ENCODE measurements at places on chromosomes 2 and 18.

- no peak for DNase-seq
Measured at GRCh38 chr2:6792883-6793282, 72.8 kb downstream of the CMPK2 start.

DNA sequence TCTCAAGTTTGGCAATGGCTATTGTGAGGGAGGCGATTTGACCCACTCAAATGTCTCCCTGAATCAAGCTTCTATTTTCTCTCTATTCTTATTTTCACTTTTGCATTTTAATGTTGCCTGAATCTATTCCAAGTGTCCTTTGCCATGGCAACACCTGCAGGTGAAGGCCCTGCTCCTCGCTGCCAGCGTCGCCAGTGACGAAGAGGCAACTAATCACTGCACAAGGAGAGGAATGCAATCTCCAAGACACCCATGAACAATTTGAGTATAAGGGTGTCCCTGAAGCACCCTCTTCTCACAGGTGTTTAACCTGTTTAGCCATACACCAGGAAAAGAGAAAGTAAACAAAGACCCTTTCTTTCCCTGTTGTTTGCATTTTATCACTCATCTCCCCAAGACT lies 165.6 kb upstream of the VRK2 start:
- DNase-seq: no peak

DNA sequence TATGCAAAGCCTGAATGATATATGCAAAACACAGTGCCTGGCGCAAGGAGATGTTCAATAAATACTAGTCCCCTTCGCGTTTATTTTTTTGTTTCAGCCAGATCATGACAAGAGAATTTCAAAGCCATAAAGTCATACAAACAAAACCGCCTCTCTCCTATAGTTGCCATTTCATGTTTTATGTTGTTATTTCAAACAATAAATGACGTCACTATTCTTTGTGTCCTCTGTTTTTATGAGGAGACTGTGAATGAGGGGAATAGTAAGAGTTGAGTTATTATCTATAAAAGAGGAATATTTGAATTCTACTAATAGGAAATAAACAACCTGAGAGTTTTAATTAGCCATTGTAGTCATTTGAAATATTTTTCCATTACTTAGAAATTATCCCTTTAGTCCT lies 464.5 kb downstream of the THSD7B start:
- no peak for DNase-seq

DNA sequence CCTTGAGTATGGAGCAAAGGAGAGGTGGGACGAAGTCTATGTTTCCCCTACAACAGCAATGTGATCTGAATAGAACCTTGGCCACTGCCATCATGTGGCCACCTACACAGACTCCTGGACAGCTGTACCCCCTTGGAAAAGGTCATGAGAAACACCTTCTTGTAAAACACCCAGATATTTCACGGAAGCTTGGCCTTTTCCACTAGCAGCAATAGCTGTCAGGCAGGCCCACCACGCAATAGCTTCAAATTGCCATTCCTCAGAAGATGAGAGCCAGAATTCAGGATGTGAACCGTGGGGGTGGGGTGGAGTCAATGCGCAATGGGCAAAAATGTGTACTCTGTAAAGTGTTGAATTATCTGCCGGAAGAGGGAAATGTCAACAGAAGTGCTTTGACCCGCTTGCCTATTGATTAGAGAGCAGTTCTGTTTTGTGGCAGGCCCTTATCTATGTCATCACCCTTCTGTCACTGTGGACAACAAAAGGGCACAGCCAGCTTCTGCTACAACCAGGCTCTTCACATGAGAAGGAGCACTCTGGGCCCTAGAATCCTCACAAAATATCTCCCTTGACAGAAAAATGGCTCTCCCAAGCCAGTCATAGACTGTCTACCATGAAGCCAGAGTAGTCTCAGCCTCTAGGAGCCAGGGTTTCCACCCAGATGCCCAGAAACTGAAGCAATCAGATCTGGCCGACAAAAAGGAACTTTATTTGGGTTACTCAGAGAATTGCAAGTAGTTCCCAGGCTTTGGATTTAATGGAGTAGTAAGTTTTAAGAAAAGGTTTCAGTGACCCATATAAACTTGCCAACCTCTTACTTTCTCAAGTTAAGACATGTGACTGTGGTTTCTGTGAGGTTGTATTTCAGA lies 9.5 kb downstream of the INPP1 start:
- DNase-seq: peak; percentile 48

DNA sequence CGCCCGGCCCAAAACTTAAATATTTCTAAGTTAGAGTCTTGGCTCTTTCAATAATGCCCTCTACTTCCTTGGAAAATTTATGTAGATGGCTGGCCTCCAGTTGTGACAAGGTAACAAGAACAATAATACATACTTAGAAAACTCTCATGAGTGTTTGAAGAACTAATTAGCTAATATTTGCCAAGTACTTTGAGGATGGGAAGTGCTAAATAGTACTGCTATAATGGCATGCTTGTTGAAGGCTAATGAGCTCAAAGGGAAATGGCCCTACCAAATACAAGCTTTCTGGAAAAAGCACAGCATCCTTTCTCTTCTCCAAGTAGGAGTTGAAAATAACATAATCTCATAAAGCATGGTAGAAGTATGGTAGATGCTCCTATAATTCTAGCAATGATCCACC lies 1022.2 kb upstream of the PIK3C3 start:
- no peak for DNase-seq

- no peak for DNase-seq
Measured at GRCh38 chr18:52000435-52000834, 339.6 kb upstream of the DCC start.

DNA sequence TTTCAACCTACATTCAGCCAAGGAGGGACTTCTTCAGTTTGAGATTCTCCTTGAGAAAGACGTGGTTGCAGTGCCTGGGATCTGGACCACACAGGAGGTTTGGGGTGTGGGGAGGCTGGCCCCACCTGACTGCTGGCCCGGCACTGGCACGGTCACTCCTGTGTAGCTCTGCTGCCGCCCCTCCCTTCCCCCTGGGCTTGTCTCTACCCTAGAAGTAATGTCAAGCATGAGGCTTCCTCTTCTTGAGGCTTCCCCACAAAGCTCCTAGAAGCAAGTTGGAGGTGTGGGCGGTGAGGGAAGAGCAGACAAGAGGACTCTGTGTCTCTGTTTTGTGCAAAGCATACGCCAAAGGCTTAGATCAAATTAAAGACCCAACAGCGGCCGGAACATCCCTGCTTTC lies 8.7 kb downstream of the KLHL29 start:
- no peak for DNase-seq

DNA sequence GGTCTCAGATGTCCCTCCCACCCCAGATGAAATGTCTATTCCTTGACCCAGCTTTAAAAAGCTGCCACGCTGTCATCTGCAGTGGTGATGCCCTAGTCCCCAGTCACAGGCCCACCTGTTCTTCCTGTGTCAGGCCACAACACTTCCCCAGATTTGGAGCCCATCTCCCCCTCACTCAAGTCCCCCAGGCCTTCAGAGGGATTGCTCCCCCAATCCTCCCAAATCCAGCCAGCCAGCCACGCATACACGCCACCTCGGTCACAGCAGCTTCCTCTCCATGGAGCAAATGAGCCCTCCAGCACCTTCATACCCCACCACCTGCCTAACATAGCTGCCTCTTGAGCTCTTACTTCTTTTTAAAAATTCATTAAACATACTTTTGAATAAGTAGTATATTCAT lies 7.8 kb downstream of the ASTL start:
- no peak for DNase-seq

DNA sequence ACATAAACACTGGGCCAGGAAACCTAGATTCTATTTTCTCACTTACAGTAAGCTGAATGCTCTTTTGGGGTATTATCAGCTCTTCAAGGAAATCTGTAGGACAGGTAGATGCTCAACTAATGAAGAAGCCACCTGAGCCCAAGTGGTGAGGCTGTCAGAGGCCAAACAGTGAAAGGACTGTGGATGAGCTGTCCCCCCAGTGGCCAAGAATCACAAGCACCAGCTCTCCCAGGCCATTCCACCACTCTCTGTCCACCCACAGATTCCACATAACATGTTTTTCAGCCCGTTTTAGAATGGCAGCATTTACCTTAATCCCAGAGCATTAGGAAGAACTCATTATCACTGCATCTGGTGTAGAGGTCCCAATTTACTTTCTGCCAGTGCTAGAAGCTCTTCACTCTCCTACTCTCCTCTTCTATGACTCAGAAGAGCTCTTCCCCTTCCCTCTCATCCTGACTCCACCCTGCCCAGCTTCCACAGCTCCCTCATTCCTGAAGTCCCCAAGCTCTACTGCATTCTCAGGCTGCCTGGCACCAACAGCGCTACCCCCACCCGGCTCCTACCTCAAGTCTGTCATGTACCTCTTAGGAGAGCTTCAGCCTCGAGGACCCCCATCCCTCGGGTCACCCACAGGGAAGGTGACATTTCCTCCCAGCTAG lies 43.8 kb upstream of the GORASP2 start:
- DNase-seq: no peak

- no peak for DNase-seq
Measured at GRCh38 chr2:153405196-153405595, 73.4 kb downstream of the RPRM start.

DNA sequence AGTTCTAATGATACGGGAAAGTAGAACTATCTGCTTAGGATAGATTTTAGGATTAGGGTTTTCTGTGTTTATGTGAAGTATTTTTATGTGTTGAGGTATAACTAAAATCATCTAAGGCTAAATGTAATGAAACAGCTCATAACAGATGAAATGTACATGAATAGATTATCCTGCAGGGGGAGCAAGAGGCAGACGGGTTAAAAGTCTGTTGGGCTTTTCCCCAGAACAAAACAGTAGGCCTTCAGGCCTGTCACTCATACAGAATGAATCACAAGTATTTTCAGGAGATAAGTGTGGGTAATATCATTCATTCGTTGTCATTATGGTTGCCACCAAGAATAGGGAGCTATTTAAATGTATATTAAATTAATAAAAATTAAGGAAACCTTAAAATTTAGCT lies 107.9 kb upstream of the IL1R2 start:
- DNase-seq: no peak

DNA sequence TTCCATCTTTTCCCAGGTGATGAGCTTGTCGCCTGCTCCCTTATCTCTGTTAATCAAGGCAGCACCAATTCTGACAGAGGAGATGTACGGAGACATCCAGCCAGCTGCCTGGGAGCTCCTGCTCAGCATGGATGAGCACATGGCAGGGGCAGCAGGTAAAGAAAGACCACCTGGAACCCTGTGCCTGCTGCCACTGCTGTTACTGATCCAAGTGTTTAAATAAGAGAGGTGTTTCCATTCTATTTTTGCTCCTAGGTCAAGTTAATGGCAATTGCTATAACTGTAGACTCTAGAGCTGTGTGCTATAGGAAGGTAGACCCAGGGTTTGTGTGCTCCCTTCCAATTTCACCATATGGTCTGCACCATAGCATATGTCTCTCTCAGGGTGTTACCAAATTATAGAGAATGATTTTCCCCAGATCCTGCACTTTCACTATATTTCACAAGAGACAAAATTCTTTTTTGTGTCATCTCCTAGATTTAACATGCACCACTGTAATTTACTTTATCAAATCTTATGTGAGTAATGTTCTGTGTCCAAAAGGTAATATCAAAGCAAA lies 88.6 kb upstream of the RPE start:
- DNase-seq: no peak

- DNase-seq: no peak
Measured at GRCh38 chr2:31372097-31372496, 42.4 kb downstream of the XDH start.

DNA sequence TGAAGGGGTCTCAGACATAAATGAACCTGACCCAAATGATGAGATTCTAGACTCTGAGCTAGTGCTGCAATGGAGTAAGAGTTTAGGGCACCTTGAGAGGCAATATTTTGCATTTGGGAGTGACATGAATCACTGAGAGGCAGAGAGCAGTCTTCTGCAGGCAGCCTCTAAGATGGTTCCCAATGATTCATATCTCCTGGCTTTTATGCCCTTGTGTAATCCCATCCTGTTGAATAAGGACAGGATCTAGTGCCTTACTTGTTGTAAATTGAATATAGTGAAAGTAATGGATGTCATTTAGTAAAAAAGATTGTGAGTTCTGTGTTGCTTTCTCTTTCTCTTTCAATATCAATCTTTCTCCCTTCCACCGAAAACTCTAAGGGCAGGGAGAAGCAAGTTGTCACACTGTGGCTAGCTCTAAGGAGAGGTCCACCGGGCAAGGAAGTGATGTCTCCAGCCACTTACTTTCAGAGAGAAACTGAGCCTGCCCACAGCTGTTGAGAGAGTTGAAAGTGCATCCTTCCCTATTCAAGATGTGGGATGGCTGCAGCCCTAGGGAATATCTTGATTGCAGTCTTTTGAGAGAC lies 144.7 kb downstream of the TRIB2 start:
- peak; percentile 65 for DNase-seq

- DNase-seq: no peak
Measured at GRCh38 chr18:63859781-63860475, 27.6 kb upstream of the SERPINB2 start.

- no peak for DNase-seq
Measured at GRCh38 chr2:236545248-236545658, 24.4 kb upstream of the ACKR3 start.

GRCh38 chr2:126717928-126718327 lies 62.0 kb downstream of the GYPC start:
- DNase-seq: no peak

DNA sequence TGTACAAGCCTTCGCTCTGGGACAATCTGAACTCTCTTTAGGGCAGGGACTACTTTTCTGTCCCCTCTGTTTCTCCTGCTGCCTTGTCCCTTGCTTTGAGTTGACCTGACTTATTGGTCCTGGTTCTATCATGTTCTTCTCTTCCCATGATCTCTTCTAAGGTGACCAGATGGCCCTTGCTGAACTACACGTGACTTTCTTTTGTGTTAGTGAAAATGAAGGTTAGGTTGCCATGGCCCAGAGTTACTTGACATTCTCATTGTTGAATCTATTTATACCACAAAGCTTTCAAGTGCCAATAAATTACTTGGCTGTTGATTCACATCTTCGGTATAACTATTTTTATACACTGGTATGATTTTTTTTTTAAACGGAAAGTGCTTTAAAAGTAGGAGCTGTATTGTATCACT lies 24.4 kb downstream of the MRPL33 start:
- DNase-seq: no peak

- DNase-seq: no peak
Measured at GRCh38 chr2:191202881-191203397, 42.3 kb upstream of the MYO1B start.

DNA sequence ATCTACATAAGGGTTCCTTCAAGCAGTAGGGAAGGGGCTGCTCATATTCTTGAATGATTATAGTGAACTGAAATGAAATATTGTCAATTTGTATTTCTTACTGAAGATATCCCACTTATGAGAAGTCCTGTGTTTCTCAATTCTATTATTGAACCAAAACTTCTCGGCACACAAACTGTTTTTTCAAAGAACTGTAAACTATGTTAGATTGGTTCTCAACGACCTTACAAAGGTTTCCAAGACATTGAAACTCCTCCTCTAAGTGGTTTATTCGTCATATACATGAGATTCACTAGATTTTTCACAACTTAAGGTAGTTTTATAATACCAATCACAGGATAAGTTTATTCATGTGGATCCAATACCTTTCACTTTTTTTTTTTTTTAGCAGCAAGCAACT lies 1.4 kb downstream of the CCL20 start:
- no peak for DNase-seq

- no peak for DNase-seq
Measured at GRCh38 chr2:135904341-135904989, 28.2 kb upstream of the MCM6 start.
